ENCODE measurements at places on chromosomes 3 and 15.

DNA sequence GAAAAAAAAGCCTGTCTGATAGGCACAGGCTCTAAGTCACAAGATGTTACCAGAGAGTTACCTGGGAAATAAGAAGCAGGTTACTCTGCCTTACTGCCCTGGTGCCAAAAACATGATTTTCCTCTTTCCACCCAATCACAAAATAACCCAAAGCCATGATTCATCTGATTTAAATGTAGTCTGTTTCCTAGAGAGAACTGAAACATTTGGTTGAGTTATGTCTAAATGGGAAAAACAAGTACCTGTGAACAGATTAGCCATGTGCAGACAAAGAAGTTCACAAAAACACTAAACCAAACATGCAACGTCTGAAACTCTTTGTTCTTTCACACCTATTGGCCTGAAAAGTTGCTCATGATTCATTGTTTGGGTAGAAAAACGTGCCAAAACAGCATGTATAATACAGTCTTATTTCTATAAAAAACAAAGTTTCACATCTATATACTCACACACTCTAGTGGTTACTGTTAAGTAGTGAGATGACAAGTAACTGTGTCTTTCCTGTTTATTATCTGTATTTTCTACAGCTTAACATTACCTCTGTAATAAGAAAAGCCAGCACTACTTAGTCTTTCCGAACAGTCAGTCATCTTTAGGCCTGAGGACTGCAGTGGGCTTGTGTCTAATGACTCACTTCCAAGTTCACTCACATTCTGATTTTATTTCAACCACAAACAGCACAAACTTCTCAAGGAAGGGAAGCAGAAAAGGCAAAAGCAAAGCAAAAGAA lies 30.2 kb downstream of the FAM174B start:
- DNase-seq: no peak

GRCh38 chr15:42069025-42069424 lies 25.3 kb downstream of the PLA2G4D start:
- DNase-seq: no peak

DNA sequence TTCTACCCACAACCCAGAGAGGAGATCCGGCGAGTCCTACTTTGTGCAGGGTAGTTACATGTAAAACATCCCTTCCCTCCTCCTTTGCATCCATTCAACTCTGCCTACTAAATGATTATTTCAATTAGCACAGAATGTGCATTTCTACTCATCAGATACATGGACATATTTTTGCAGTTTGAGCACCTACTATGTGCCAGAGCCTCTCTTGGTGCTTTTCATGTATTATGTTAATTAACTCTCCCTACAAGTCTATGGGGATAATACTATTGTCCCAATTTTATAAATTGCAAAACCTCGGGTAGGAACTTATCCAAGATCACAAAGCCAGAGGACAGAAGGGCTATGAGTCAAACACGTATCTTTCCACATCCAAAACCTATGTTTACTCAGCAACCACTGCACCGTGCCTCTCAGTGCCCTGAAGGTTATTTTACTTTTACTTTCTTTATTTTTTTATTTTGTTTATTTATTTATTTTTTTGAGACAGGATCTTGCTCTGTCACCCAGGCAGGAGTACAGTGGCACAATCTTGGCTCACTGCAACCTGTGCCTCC lies 432.8 kb downstream of the MAGI1 start:
- no peak for DNase-seq

GRCh38 chr3:149021830-149022229 lies 30.5 kb downstream of the GYG1 start:
- DNase-seq: no peak

- no peak for DNase-seq
These were observed 52.6 kb upstream of the EPHB3 start for GRCh38 chr3:184508938-184509337.

GRCh38 chr3:190517687-190518086 lies 3.8 kb downstream of the IL1RAP start:
- no peak for DNase-seq

DNA sequence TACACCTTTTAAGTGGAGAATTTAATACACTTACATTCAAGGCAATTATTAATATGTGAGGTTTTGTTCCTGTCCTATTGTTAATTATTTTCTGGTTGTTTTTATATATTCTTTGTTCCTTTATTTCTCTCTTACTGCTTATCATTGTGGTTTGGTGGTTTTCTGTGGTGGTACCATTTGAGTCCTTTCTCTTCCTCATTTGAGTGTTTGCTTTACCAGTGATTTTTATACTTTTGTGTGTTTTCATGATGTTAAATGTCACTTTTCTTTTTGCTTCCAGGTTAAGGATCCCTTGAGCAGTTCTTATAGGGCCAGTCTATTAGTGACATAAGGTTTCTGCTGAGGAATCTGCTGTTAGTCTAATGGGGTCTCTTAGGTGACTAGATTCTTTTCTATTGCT lies 116.5 kb downstream of the LRRK1 start:
- no peak for DNase-seq

DNA sequence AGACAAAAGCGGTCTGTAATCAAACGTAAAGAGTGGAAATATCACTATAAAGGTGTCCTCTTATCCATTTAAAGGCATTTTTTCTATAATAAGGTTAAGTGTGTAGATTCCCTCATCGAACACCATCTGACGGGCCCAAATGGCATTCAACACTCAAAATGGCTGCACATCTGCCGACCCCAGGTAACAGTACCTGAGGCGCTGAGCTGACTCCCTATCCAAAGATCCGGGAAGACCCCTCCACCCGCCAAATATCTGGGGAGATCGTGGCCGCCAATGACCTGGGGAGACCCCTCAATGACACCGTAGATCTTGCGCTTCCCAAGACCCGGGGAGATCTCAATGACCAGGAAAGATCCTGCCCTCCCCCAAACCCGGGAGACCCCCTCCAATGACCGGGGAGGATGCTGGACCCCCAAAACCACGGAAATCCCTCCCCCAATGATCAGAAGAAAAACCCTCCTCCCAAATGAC lies 476 bp downstream of the IP6K2 start:
- DNase-seq: no peak

DNA sequence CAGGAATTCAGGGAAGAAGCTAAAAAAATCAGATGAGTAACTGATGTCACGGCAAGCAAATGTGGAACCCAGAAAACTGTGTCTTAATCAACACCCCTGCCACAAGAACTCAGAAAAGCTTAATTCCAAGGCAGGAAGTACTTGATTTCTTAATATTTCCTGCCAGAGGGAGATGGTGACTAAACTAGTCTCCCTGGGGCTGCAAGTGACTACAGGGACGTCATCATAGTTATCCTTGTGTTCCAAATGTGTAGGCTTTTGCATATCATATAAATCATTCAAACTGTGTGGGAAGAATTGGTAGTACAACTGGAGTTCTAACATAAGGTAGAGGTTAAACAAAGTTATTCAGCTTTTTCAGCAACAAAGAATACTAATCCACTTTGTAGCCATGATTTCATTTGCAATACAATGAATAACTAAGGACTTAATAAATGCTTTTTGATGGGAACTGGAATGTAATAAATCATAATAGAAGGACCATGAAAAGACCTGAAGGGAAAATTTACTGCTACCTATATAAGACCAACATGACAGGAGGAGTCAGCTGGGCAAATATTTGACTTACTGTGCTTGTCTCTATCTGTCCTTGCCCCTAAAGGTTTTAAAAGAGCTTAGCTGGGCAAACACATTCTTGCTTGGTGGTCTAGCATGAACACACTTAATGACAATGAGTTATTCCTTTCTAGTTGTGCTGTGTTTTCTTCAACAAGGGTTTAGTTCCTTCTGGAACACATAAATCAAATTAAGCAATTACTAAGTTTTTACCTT lies 76.0 kb upstream of the NECTIN3 start:
- DNase-seq: no peak

DNA sequence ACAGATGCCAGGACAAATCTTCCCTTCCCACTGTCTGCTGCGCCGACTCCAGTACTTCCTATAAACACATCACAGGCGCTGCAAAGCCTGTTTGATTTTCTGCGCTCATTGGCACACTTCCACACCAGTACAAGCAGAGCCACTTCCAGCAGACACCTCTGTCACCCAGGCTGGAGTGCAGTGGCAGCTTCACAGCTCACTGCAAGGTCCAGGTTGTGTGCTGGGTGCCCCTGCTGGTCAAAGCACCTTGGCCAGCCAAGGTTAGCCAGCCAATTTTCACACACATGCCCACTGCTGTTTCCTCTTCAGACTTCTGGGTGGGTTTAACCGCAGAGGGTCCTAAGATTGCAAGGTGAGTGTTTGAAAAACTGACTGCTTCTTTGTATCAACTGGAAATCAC lies 4.9 kb downstream of the CHDH start:
- no peak for DNase-seq

DNA sequence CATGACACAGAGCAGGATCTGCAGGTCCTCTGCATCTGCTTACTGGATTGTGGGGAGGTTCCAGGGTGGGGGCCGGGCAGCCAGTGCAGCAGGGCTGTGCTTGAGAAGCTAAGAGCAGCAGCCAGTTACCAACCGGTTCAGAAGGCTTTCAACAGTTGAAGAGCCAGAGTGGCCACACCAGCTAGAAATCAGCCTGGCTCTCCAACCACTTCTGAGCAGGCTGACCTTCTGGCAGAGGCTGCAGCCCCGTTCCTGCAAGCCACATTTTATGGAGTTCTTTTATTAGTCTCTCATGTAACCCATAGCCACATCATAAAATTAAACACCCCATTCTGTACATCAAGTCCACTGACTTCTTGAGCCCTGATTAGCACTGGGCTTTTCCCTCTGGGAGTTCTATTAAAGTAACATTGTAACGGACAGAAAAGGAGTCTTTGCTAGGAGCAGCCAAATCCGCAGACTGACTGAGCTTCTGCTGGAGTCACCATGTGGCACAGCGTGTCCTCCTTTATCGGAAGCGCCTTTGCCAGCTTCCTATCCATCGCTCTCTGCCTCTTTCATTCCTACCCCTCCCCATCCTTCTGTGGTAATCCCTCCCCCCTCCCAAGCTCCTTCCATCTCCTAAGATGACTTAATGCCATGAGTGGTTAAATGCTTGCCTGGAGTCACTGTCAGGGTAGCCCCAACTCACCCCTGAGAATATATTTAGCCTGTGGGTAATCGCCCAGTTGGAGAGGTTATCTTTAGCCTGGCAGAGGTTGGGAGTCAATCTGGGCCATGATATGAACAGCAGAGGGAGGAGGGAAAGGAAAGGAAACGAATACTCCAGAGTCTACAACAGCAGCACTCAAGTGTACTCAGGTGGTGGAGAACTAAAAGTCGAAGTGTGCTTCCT lies 138.5 kb upstream of the HES1 start:
- no peak for DNase-seq

DNA sequence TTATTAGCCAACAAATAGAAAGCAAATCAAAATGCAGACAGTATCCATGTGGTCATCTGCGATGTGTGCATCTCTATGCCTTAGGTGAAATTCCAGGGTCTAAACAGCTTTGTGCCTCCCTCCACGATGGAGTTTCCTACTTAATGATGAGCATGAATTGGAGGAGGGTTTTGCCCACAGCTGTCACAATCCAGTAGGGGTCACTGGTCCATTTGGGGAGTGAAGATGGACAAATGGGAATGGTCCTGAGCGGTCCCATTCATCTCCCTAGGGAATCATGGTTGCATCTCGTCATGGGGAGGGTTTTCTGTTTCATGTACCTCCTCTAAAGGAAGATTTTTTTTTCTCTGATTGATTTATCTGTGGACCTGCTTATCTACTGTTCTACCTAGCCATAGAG lies 358.0 kb downstream of the PTPRG start:
- no peak for DNase-seq

GRCh38 chr3:67113802-67114407 lies 115.8 kb downstream of the KBTBD8 start:
- peak; percentile 1 for DNase-seq

GRCh38 chr3:48930590-48930989 lies 11.9 kb downstream of the ARIH2 start:
- no peak for DNase-seq

DNA sequence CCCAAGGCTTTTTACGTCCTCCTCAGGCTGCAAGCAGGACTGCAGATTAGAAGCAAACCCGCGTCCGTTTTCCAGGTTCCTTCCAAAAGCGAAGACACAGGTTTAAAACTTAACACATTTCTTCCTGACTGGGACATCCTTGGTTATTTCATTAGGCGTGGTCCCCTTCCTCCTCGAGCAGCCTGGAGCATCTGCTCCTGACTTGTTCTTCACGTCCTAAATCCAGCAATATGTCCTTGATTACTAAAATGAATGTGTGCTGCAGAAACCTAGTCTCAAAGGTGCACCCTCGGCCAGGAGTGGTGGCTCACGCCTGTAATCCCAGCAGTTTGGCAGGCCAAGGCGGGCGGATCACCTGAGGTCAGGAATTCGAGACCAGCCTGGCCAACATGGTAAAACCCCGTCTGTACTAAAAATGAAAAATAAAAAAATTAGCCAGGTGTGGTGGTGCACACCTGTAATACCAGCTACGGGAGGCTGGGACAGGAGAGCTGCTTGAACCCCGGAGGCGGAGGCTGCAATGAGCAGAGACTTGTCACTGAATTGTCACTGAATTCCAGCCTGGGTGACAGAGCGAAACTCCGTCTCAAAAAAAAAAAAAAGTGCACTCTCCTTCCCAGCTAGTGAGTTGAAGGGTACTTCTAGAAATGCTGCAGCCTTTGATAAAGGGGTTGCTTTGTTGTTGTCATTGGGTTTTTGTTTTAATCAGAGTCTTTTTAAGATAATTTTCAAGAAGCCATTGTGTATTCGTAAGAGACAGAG lies 842 bp upstream of the LRIG1 start:
- DNase-seq: no peak

- DNase-seq: no peak
These were observed 106.5 kb upstream of the CRBN start for GRCh38 chr3:3286014-3286413.

- no peak for DNase-seq
These were observed 58.1 kb downstream of the CD200 start for GRCh38 chr3:112390783-112391641.

GRCh38 chr3:64454179-64454578 lies 228.9 kb upstream of the PRICKLE2 start:
- no peak for DNase-seq

GRCh38 chr15:35305031-35305550 lies 220.0 kb upstream of the NANOGP8 start:
- DNase-seq: no peak

DNA sequence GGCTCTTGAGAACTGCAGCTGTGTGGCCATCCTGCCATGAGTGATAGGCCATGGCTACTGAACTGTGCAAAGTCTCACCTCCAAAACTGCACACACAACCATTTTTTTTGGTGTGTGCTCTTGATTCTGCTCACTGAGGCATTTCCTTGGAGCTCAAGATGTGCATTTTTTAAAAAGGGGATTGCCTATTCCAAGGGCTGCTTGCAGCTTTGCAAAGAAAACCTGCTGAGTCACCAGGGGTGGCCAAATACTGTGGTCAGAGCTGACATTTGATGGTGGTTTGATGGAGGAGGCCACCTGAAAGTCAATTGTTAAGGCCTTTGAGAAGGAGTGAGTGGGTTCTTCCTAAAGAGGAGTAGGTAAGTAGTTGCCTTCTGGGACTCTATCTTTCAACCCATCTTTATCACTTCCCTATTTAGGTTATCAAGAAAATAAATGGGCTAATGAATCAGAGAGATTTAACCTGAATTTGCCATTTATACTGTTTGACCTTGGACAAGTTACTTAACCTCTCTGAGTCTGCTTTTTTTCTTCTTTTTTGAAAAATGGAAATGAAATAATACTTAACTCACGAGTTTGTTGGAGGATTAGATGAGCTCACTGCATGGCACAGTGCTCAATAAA lies 87.9 kb downstream of the CHST2 start:
- DNase-seq: no peak
